ENCODE measurements at places on chromosomes 3 and 15. TPM values are rescaled to one million over a fixed set of nuclear protein-coding genes. Genes with fewer than 3 reads are reported as not detected.

GRCh38 chr15:58355973-58356372 lies 75.8 kb upstream of the LIPC start:
- no peak overlapping the region for H3K4me3 ChIP-seq
- H3K4me1 ChIP-seq: no peaks in the 10 kb centered on the region
- no peaks in the 10 kb centered on the region for H3K27me3 ChIP-seq
- H3K36me3 ChIP-seq: no peaks in the 10 kb centered on the region
- H3K27ac ChIP-seq: no peak overlapping the region
- DNase-seq: no peak

DNA sequence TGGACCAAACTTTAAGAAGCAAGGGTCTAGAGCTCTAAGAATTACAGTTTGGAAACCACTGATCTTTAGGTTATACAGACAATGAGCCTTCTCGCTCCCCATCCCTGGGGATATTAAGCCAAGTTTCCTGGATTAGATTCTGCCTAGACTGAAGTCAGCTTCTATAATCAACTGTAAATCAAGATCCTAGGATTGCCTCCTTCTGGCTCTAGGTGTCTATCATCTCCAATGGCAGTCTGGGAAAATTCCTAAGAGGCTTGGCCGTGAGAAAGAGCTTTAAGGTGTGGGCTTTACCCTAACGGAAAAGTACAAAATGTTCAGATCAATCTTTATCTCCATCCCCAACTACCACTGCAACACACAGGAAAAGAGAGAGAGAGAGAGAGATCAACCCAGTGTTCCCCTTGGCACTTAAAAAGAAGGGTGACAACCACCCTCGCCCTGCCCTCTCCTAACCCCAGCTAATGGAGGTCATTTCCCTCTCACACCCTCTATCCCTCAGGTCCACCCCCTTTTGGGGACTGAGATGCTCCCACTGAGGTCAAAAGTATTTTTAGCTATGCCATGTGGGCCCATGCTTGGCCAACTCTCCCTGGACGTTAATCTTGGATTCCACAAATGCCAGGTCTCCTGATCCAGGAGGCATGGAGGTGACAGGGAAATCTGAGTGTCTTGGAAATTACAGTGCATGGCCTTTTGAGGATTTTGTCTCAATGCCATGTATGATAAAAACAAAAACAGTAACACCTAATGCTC lies 202.8 kb upstream of the BCL6 start:
- H3K4me3 ChIP-seq: no peak overlapping the region
- no peaks in the 10 kb centered on the region for H3K36me3 ChIP-seq
- H3K27ac ChIP-seq: no peak overlapping the region
- H3K4me1 ChIP-seq: peaks cover 5% of the 10 kb centered on the region
- no peak for DNase-seq

GRCh38 chr15:64180235-64180824 lies 17.5 kb upstream of the PPIB start:
- H3K27ac ChIP-seq: no peak overlapping the region
- no peaks in the 10 kb centered on the region for H3K4me1 ChIP-seq
- no peak overlapping the region for H3K4me3 ChIP-seq
- H3K36me3 ChIP-seq: no peaks in the 10 kb centered on the region
- H3K27me3 ChIP-seq: no peaks in the 10 kb centered on the region

GRCh38 chr15:71414853-71415252 lies 299.6 kb downstream of the THSD4 start:
- no peaks in the 10 kb centered on the region for H3K36me3 ChIP-seq
- no peak for DNase-seq
- no peak overlapping the region for H3K4me3 ChIP-seq
- peaks cover 19% of the 10 kb centered on the region for H3K4me1 ChIP-seq

- no peaks in the 10 kb centered on the region for H3K36me3 ChIP-seq
- no peak for DNase-seq
- H3K27ac ChIP-seq: no peak overlapping the region
- no peak overlapping the region for H3K4me3 ChIP-seq
- H3K4me1 ChIP-seq: peaks cover 16% of the 10 kb centered on the region
Measured at GRCh38 chr3:142272200-142272891, 47.0 kb upstream of the GK5 start.

DNA sequence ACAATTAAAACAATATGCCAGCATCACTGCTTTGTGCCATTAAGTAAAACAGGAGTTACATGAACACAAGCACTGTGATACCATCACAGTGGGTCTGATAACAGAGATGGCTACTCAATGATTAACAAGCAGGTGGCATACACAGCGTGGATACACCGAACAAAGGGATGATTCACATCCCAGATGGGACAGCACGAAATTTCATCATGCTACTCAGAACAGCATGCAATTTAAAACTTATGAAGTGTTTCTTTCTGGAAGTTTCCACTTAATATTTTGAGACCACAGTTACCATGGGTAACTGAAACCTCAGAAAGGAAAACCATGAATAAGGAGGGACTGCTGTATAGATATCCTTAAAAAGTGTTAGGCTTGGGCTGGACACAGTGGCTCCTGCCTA lies 44.5 kb downstream of the SLC24A1 start:
- no peak overlapping the region for H3K27ac ChIP-seq
- no peaks in the 10 kb centered on the region for H3K27me3 ChIP-seq
- H3K36me3 ChIP-seq: peaks cover 17% of the 10 kb centered on the region
- DNase-seq: no peak
- H3K4me3 ChIP-seq: no peak overlapping the region

DNA sequence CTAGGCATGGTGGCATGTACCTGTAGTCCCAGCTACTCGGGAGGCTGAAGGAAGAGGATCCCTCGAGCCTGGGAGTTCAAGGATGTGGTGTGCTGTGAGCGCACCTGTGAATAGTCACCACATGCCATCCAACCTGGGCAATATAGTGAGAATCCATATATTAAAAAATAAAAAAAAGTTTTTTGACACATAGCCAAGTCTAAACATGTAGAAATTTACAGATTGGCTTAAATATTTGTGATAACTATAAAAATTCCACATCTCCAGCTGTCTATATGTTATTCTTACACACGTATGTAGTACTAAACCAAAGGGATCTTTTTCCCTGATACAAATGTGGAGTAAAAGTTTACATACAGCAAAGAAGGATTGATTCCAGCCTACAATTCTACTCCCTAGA lies 119.7 kb downstream of the CNTN4 start:
- no peak overlapping the region for H3K27ac ChIP-seq
- no peaks in the 10 kb centered on the region for H3K27me3 ChIP-seq
- no peak for DNase-seq
- H3K4me3 ChIP-seq: no peak overlapping the region
- no peaks in the 10 kb centered on the region for H3K4me1 ChIP-seq

DNA sequence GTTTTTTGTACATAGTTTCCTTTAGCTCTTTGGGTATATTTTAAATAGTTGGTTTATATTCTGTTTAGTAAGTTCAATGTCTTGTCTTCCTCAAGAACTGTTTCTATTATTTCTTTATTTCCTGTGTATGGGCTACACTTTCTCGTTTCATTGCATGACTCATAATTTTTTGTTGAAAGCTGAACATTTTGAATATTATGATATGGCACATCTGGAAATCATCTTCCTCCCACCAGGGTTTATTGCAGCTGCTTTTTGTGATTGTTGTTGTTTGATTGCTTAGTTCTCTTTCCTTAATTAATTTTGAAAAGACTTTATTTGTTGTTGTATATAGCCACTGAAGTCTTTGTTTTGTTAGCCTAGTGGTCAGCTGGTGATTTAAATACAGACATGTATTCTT lies 43.8 kb downstream of the LSM3 start:
- H3K4me3 ChIP-seq: no peak overlapping the region
- H3K4me1 ChIP-seq: no peaks in the 10 kb centered on the region
- no peak overlapping the region for H3K27ac ChIP-seq
- H3K36me3 ChIP-seq: no peaks in the 10 kb centered on the region
- no peak for DNase-seq

C3orf20 gene
- total RNA-seq: not detected

TUSC7 gene
- not detected for total RNA-seq

SERPINI2 gene
- total RNA-seq: not detected

All from thoracic aorta (tissue), 2 donors.